ENCODE measurements at places on chromosomes 4 and X. TPM values are rescaled to one million over a fixed set of nuclear protein-coding genes. Genes with fewer than 3 reads are reported as not detected.

TLR3 gene
- 4.9 TPM for total RNA-seq

DNA sequence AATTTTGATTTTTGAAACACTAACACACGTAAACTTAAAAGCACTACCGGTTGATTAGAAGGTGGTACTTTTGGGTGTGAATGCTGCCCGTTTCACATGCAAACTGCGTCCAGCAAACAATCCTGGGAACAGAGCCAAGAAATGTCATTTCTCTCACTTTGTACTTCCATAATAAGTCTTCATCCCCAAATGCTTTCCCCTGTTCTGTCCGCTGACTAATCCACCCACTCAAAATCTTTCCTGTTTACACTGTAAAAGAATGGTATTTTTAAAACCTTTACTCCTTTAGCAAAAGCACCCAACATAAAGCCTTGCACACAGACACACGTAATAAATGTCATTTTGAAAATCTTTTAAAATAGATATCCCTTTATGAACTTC lies 39.1 kb upstream of the PDLIM5 start:
- H3K4me1 ChIP-seq: peaks cover 61% of the 10 kb centered on the region
- H3K36me3 ChIP-seq: no peaks in the 10 kb centered on the region
- H3K4me3 ChIP-seq: peak overlapping the region; percentile 39
- peak overlapping the region; percentile 89 for H3K27ac ChIP-seq

GRCh38 chr4:56007154-56007553 lies 58.4 kb downstream of the CEP135 start:
- H3K4me1 ChIP-seq: no peaks in the 10 kb centered on the region
- no peak overlapping the region for H3K4me3 ChIP-seq
- DNase-seq: no peak
- peaks cover 85% of the 10 kb centered on the region for H3K36me3 ChIP-seq

- peak overlapping the region; percentile 73 for H3K27ac ChIP-seq
- H3K36me3 ChIP-seq: no peaks in the 10 kb centered on the region
- peaks cover 62% of the 10 kb centered on the region for H3K27me3 ChIP-seq
These were observed 482 bp upstream of the CDS1 start for GRCh38 chr4:84582302-84582987.

- no peak overlapping the region for H3K4me3 ChIP-seq
- no peak for DNase-seq
- H3K36me3 ChIP-seq: no peaks in the 10 kb centered on the region
- no peak overlapping the region for H3K27ac ChIP-seq
- no peaks in the 10 kb centered on the region for H3K27me3 ChIP-seq
- no peaks in the 10 kb centered on the region for H3K4me1 ChIP-seq
These were observed 30.3 kb upstream of the TMSB15B start for GRCh38 chrX:103932133-103932532.

GRCh38 chrX:153412746-153413720 lies 1.8 kb downstream of the ZFP92 start:
- H3K4me3 ChIP-seq: peak overlapping the region; percentile 68
- H3K27me3 ChIP-seq: peaks cover 8% of the 10 kb centered on the region
- H3K36me3 ChIP-seq: no peaks in the 10 kb centered on the region
- peaks cover 5% of the 10 kb centered on the region for H3K4me1 ChIP-seq

DNA sequence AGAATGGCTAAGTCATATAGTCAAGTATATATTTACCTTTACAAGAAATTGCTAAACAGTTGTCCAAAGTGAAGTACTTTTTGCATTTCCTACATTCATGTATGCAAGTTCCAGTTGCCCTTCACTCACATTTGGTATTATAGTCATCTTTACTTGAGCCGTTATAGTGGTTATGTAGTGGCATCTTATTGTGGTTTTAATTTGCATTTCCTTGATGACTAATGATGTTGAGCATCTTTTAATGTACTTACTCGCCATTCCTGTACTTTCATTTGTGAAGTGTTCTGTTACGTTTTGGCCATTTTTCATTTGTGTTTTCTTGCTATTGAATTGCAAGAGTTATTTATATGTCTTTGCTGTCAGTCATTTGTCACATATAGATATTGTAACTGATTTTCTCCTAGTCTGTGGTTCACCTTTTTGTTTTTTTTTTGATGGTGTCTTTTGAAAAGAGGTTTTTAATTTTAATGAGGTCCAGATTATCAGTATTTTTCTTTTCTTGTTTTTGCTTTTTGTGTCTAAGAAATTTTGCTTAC lies 27.6 kb downstream of the ARFIP1 start:
- no peaks in the 10 kb centered on the region for H3K27me3 ChIP-seq
- DNase-seq: no peak
- H3K4me1 ChIP-seq: peaks cover 12% of the 10 kb centered on the region
- H3K4me3 ChIP-seq: no peak overlapping the region
- H3K36me3 ChIP-seq: no peaks in the 10 kb centered on the region
- H3K27ac ChIP-seq: no peak overlapping the region

GRCh38 chr4:56182356-56182755 lies 204.9 kb downstream of the AASDH start:
- DNase-seq: no peak
- H3K27me3 ChIP-seq: peaks cover 5% of the 10 kb centered on the region
- H3K36me3 ChIP-seq: no peaks in the 10 kb centered on the region
- H3K4me1 ChIP-seq: no peaks in the 10 kb centered on the region
- H3K4me3 ChIP-seq: no peak overlapping the region
- no peak overlapping the region for H3K27ac ChIP-seq

- H3K4me3 ChIP-seq: no peak overlapping the region
- no peaks in the 10 kb centered on the region for H3K27me3 ChIP-seq
- DNase-seq: no peak
- H3K27ac ChIP-seq: no peak overlapping the region
- no peaks in the 10 kb centered on the region for H3K36me3 ChIP-seq
These were observed 195.7 kb upstream of the IL1RAPL1 start for GRCh38 chrX:28391528-28391927.

Measured in left ventricle myocardium inferior (tissue), 1 donor.